CD4-positive, alpha-beta T cell treated with Interleukin-15 for 4 hours (primary cell): ENCODE measurements at places on chromosomes 7 and 10.

DNA sequence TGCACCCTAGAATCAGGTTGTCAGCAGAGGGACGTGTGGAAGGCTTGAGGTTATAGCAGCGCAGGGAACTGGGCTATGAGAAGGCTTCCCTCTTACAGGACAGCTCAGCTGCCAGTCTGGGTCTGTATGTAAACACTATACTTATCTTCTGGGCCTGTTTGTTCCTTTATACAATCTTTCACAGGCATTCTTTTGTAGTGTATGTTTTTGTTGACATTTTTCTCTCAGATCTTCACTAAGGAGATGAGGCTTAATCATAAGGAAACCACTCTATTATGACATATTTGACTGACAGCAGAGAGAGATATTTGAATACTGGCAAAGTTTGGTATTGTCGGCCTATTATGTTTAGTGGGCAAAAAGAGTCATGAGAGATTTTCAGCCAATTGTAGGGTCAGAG is 929 bp downstream of the GBF1 start:
- DNase-seq, result no peak

GRCh38 chr10:46006219-46006618 is 24.2 kb downstream of the NCOA4 start:
- DNase-seq, result no peak

DNA sequence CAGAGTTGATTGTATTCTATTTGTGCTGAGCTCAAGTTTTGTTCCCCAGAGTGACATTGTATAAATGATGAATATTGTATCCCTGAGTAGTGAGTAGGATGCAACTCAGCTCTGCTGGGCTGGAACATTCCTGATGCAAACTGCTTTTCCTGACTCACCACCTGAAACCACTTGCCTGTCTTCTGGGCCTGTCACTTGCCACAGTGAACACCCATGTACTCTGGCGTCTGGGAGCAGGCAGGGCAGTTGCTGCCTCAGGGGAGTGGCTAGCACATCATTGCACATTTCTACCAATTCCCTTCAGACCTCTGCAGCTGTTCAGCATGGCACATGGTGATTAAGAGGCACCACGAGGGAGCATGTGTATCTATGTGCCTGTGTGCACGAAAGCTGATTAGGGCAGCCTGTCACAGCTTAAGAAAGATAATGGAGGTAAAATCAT is 157.3 kb downstream of the SND1 start:
- DNase-seq, result no peak

GRCh38 chr10:129398711-129399141 is 68.3 kb upstream of the MGMT start:
- DNase-seq, result no peak

- peak; percentile 45 for DNase-seq
Measured at GRCh38 chr7:17640730-17641377, 299.4 kb downstream of the SNX13 start.

GRCh38 chr7:14144109-14144508 is 154.6 kb upstream of the ETV1 start:
- no peak for DNase-seq

- no peak for DNase-seq
Measured at GRCh38 chr7:99097730-99098129, 46.2 kb downstream of the SMURF1 start.

GRCh38 chr7:139943401-139943800 is 114.3 kb downstream of the TBXAS1 start:
- no peak for DNase-seq

DNA sequence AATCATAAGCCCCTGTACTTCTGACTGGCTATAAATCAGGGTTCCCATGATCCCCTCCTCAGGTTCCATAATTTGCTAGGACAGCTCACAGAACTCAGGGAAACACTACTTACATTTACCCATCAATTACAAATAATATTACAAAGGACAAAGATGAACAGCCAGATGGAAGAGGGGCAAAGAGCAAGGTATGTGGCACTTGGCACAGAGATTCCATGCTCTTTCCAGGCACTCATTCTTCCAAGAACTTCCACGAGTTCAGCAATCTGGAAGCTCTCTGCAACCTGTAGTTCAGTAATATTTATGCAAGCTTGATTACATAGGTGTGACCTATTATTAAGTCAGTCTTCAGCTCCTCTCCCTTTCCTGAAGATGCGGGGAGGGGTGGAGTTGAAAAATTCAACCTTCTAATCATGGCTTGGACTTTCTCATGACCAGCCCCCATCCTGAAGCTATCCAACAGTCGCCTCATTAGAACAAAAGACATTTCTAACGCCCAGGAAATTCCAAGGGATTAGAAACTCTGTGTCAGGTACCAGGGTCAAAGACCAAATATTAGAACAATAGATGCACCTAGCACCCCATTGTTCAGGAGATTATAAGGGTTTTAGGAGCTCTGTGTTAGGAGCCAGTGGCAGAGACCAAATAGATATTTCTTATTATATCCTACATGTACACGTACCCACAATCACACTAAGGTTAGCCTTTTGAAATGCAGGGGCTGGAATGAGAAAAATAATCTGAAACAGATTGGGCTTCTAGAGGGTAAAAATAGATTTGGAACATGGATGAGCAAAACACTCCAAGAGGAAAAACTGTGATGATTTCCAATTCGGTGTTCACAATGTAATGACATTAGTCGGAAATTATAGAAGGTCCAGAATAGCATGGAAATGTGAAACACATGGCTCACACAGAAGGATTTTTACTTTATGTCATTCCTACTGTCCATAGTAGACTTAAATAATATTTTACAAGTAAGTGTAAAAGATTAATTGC is 7.0 kb downstream of the ANKMY2 start:
- DNase-seq, result no peak

- no peak for DNase-seq
Measured at GRCh38 chr10:61029411-61029810, 85.4 kb upstream of the RHOBTB1 start.

DNA sequence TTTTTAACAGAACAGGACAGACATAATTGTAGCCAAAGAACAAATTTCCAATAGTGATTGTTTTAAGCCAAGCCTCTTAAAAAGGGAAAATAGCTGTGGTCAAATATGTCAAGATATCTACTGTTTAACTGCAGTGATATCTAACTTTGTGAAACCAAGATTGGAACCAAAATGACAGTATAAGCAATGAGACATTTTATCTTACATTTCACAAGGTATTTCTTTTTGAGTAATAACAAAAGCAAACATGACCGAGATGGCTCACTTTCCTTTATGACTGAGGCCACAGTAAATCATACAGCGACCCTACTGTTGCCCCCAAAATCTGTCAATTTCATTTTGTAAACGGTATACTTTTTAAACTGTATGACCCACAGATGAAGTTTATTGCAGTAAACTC is 215.8 kb downstream of the MLLT10 start:
- no peak for DNase-seq

DNA sequence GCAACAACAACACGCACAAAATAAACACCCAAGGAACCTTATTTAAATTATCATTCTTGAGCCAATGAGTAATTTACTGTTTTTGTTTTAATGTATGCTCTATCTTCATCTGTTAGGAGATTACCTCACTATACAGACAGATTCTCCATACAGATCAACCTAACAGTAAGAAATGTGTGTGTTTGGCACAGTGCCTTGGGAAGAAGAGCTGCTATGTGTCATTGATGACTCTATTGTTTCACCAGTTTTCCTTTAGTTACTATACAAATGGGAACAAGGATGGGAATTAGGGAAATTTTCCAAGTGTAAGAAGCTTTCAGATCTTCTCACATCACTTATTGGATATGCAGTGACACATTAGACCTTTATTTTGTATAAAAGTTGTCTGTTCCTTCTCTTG is 640.3 kb downstream of the NRG3 start:
- DNase-seq, result no peak

- no peak for DNase-seq
Measured at GRCh38 chr10:120838941-120839340, 12.2 kb upstream of the WDR11 start.

DNA sequence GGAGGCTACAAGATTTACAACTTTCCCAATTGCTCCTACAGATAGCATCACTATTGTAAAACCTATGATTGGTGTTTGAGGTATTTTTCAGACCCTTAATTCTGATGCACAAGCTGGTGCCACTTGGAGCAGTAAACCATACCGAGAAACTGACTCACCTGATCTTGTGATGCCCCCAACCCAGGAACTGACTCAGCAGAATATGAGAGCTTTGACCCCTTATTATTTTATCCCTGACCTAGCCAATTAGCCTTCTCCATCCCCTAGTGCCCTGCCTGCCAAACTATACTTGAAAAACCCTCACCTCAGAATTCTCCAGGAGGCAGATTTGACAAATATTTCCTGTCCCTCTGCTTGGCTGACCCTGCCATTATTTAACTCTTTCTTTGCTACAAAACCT is 585.9 kb upstream of the GHITM start:
- DNase-seq, result no peak

GRCh38 chr7:117308891-117309290 is 14.0 kb downstream of the WNT2 start:
- no peak for DNase-seq

DNA sequence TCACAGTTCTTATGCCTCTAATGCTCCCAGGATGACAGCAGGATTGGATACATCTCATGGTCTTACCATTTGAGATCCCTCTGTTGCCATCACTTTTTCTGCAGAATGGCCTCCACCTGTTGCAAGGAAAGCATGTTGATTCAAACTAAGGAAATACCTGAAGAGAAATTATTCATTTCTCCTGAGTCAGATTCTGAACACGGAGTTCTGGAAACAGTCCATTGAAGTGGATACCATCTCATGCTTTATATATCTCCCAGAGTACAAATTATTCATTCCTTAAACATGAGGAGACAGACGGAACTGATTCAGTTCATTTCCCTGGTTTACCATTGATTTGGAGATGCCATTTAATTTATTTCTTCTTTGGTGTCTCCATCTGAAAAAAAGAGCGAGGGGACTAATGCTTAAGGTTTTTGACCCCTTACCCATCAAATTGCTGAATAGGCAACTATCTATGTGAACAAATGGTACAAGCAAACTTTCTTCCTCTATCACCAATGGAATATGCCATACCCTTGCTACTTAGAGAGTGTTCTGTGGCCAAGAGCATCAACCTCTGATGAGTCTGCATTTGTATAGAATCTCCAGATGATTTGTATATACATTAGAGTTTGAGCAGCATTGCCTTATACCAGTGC is 305.0 kb upstream of the LRGUK start:
- no peak for DNase-seq

DNA sequence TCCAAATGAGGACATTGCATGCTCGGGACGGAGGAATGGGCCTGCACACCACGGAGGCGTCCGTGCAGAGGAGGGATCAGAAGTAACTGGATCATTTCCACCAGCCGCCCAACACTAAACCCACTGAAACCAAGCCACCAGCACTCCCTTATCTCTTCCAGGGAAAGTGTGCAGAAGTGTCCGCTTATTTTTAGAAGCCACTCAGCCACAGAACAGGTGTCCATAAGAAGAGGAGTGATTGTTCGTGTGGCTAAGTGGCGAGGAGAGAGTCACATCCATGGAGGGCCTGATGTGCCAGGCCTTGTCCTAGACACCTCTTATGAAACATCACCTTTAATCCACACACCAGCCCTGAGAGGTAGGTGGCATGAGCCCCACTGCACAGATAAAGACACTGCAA is 407.9 kb upstream of the NPVF start:
- DNase-seq, result no peak

DNA sequence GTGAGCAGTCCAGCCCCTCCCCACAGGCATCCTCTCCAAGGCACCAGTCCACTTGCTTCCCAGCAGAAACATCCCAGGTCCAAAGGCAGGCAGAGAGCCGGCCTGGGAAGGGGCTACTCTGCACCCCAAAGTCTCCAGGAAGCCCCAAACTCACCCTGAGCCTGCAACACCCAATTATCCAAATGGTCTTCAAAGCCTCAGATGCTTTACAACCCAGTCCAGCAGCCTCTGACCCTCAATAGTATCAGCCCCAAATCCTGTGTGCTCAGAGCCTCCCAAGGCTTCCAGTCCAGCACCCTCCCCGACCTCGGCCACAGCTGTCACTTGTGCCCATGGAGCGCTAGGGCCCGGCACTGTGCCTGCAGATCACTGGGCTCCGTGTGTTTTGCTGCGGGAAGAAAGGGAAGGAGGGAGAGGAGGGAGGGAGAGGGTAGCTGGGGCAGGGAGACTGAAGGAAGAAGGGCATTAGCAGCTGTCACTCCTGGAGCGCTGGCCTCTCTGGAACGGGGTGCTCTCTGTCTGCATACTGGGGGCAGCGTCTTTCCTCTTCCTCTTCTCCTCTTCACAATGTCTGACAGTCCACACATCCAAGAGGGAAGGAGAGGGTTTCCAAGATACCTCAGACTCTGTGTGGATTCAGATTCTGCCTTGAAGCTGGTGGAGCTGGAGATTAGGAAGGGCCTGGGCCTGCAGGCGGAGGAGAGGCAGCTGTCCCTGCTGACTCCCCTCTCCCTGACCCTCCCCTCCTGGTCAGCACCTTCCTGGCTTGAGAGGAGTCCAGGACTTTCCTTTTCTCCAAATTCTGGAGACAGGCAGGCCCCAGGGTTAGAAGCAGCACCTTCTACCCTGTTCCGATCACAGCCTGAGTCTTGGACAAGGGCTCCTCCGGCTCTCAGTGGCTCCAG is 13.2 kb downstream of the CALML5 start:
- DNase-seq, result no peak

GRCh38 chr10:26859241-26860101 is 1.3 kb downstream of the ABI1 start:
- DNase-seq, result no peak

GRCh38 chr10:56063642-56064041 is 297.4 kb downstream of the ZWINT start:
- DNase-seq, result no peak

DNA sequence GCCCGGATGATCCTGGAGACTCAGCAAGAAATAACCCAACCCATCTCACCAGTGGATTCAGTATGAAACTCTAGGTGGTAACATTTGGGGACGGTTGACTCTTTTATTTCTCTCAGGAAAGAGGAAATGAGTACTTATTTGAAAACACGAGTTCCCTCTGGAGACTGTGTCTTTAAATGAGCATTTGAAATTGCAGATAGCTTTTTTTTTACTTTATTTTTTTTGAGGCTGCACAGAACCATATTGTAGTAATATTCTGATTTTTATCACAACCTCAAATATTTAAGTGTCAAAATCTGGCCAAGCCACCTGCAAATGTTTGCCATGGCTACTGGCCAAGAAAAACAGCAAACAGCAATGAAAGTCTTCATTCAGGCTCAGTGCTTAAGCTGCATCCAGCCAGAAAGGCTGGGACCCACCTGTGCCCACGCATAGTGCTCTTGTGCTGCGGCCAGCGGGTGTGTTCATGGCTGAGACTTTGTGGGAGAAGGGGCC is 160.8 kb downstream of the CREB5 start:
- DNase-seq, result no peak

DNA sequence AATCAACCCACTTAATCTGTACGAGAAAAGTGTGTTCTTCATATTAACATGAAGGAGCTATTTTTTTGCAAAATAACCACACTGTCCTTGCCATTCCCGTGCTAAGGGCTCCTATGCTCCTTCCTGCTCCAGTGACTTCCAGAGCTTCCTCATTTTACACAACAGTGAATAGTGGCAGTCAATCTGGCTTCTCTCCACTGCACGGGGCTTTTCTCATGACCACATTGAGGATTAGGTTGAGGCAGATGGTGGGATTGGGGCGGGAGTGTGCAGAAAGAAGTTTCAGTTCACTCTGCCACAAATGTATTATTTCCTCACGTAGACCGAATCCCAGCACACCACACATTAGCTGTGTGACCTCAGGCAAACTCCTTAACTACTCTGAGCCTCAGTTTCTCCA is 235.1 kb downstream of the ARHGAP12 start:
- no peak for DNase-seq
